ENCODE measurements at places on chromosomes 7 and 10.

DNA sequence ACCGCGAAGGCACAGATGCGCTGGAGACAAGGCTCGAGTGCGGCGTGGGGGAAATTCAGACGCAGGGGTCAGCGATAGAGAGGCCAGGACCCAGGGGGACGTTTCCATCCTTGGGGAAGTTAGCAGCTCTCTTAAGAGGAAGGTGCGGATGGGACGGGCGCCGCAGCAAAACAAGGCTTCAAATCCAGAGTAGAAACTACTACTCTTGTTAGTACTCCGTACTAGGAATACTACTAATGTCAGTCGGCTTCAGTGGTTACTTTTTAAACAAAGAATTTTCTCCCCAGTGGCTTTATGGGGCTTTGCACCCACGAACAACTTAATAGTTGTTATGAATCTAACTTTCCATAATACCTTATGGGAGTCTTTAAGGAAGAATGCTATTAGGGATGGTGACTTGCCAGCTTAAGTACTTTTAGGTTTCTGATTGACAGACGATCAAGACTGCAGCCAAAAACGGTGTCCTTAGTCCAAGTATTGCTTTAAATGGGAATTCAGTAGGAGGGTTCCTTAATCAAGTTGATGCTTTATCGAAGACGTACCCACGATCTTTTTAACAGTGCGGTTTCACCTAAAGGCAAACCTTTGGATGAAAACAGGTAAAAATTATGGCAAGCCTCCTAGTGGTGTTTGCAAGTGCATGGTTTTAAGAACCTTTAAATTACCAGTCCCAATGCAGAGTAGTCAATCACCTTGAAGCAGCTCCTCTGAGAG, 812 bp upstream of the IDE start:
- DNase-seq = no peak

GRCh38 chr7:27130540-27131389, at the start of gene HOXA4:
HOXA4 (minus strand) TSS chr7:27130757; CDS start chr7:27130733, 24 bp downstream.
- DNase-seq = peak; percentile 84

GRCh38 chr10:77131214-77131613, 506.4 kb downstream of the KCNMA1 start:
- no peak for DNase-seq

- DNase-seq = no peak
These were observed 737 bp downstream of the CABCOCO1 start for GRCh38 chr10:61663466-61663865.

- DNase-seq = no peak
These were observed 282.5 kb upstream of the NRP1 start for GRCh38 chr10:33616956-33617355.

GRCh38 chr7:88919478-88920131, 124.1 kb upstream of the TEX47 start:
- no peak for DNase-seq

DNA sequence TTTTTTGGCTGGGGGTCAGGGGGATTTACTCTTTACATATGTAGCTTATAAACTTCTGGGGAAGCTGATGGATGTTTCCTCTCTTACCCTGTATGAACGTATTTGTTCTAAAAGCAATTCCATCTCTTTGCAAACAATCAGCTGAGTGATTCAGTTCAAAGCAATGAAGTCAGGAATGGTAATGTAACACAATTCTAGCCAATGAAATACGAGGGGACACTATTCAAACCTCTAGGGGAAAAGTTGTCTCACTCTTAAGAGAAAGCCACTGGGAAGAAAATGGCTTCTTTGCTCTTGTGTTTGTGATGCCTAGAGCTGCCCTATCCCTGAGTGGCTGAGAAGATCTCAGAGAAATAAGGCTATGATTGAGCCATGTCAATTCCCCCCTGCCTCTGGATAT, 134.8 kb upstream of the SEMA3C start:
- no peak for DNase-seq

- DNase-seq = no peak
These were observed 33.8 kb downstream of the CHST15 start for GRCh38 chr10:124059551-124059950.

DNA sequence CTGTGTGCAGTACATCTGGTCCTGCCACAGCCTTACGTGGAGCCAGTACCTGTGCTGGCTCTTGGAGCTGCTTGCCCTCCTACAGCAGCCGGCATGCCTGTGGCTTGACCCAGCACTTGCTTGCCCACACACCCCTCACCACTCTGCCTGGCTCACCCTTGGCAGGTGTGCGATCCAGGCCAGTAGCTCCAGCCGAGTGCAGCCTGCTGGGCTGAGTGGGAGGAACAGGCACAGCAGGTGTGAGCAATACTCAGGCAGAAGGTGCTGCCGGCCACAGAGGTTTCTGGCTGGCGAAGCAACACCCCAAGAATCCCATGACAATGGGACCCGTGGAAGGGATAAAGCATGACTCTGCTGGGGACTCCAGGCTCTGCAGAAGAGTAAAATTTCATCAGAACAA, 173.5 kb upstream of the ADCY1 start:
- no peak for DNase-seq

- DNase-seq = no peak
These were observed 23.6 kb downstream of the BMPER start for GRCh38 chr7:33928986-33929385.

DNA sequence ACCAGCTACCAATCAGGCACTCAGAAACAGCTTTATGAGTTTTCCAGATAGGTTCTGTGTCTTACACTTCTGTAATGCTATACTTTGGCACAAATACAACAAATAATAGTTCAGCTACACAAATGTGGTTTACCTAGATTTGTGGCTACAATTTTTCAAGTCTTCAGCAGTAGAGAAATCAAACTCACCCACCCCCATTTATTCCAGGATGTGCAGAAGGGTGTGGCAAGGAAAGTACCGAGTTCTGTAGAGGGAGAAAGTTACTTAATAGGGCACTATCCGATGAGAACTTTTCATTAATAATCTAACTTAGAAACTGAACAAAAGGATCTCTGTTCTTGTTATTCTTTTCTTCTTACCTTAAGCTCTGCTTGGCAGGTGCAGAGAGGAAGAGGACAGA, 30.3 kb upstream of the ATP6V0A4 start:
- no peak for DNase-seq

DNA sequence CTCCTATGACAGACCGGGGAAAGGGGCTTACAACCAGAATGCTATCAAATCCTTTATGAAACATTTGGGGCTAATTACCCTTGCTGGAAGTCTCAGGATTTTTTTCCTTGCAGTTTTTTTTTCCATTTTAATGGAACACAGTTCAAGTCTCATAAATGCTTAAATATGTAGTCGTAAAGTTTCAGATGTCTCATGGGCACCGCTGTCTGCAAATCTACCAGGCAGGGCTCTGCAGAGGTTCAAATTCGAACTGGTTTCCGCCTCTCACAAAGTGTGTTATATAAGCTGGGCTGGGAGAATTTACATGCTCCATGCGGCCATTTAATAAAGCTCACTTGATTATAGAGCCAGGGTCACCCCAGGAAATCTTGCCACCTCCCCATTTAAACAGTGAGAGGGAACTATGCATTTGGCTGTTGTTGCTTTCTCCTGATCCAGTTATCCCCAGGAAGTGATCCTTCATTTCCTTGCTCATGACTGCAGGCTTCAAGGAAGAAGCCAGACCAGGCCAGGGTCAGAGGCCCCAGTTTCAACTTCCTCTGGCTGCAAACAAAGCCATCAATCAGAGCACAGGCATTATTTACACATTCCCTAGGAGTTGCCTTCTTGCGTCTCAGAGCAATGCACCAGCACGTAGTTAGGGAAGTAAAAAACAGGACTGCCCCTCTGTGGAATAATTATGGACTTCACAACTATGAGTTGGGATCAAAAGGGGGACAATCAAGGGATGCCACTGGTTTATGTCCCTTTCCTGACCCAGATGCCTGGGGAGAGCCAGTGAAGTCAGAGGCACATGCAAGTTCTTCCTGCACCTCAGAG, 358.8 kb downstream of the PRPF18 start:
- DNase-seq = no peak

DNA sequence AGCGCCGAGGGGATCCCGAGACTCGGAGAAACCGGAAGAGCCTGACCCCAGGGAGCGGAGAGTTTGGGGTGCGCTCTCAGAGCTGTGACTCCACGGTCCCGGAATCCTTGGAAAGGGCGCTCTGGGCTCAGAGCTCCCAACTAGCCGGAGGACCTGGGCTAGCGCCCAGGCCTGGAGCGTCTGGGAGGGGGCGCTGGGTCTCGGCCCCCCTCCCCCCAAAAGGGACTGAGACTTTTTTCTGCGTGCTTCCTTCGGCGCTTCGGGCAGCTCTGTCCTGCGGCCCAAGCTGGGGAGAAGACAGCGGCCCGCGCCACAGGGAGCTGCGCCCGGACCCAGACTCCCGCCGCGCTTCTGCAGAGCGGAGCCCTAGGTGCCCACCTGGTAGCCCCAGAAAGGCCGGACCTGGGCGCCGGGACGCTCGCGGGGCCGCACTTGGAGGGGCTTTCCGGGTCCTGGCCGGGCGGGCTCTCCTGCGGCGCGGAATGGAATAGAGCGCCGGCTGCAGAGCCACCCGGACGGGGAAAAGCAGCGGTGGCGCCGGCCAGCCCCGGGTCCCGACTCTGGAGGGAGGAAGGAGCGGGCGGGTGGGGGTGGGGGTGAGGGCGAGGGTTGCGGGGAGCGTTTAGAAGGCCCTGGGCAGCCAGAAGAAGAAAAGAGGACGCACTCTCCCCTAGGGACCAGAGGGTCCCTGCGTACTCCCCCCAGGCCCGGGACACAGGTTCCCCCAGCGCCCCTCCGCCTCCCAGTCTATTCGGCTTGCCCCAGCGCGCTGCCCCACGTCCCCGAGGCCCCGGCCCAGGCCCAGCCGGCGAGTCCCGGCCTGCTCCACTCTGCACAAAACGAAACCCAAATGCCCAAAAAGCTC, 4.7 kb downstream of the ZNF503 start:
- peak; percentile 31 for DNase-seq

- DNase-seq = peak; percentile 11
These were observed 4.2 kb upstream of the OPN4 start for GRCh38 chr10:86650151-86650550.
